ENCODE measurements at places on chromosomes 7 and 10.
A peak's percentile ranks its signal among the peaks of the same experiment; 100 is the strongest.

GRCh38 chr7:128063088-128063487 lies 31.9 kb upstream of the LRRC4 start:
- no peak for DNase-seq

GRCh38 chr7:91276909-91277308 lies 12.7 kb downstream of the FZD1 start:
- no peak for DNase-seq

- DNase-seq = peak; percentile 30
Measured at GRCh38 chr10:810351-810846, 120.9 kb upstream of the DIP2C start.

GRCh38 chr7:19772841-19773760 lies at the start of gene TMEM196:
TSS of gene TMEM196 (minus strand) at chr7:19773617. CDS start at chr7:19772696, 921 bp downstream.
- peak; percentile 21 for DNase-seq

- no peak for DNase-seq
Measured at GRCh38 chr10:104056619-104057273, 28.9 kb downstream of the COL17A1 start.

- DNase-seq = no peak
Measured at GRCh38 chr7:103811997-103812396, 177.5 kb downstream of the RELN start.

- DNase-seq = no peak
Measured at GRCh38 chr10:132844069-132844809, 58.3 kb upstream of the NKX6-2 start.

GRCh38 chr7:7792056-7792455 lies 73.6 kb upstream of the RPA3 start:
- DNase-seq = no peak

DNA sequence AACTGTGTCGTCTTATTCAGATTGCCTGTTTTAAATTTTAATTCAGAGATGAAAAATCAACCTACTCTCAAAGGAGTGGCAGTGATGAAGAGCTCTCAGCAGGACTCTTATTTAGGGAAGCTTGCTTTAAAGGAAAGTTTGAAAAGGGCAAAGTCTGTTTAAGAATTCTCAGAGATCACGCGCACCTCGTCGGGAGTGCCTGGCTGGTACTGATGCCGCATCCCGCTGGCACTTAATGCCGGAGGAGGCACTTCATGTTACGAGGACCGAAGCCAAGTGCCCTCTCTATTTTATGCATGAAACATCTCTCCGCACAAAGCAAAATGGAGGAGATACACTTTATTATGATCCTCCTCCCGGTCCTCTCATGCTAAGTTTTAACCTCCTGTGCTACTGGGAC lies 71.1 kb upstream of the INSYN2A start:
- no peak for DNase-seq

DNA sequence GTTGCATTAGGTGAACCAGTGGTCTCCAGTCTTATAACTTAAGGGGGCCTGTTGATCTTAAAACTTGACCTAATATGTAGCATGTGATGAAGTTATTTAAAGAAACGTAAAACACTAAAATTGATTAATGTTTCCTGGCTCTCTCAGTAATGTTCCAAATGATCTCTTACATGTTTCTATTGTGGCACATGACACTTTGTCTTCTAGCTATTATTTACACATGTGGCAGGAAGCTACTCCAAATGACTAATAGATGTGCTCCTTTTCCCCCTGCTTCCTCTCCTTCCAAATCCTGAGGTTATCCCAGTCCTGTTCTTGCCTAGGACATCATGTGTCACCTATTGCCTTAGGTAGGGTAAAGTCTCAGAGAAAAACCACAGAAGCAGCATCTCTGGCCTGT lies 89.4 kb downstream of the FAS start:
- no peak for DNase-seq

DNA sequence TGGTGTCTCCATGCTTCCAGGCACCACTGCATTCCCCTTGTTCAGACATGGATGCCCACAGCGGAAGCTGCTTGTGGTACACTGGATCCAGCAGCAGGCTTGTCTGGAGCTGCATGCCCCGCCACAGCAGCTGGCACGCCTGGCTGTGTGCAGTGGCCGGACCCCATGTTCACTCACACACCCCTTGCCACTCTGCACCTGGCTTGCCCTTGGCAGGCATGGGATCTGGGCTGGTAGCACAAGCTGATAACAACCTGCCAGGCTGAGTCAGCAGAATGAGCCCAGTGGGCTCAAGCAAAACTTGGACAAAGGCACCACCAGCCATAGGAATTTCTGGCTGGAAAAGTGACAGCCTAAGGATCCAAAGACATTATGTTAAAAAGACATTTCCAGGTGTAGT lies 91.8 kb upstream of the TMEM168 start:
- no peak for DNase-seq

GRCh38 chr7:153066711-153067110 lies 307.2 kb downstream of the ACTR3B start:
- DNase-seq = no peak

GRCh38 chr7:113100121-113100603 lies 13.5 kb upstream of the GPR85 start:
- peak; percentile 17 for DNase-seq

All from A673 (cell line).